Adrenal gland (tissue), 19 donors: ENCODE measurements at places on chromosomes 2 and 18. TPM values are rescaled to one million over a fixed set of nuclear protein-coding genes. Genes with fewer than 3 reads are reported as not detected.

DNA sequence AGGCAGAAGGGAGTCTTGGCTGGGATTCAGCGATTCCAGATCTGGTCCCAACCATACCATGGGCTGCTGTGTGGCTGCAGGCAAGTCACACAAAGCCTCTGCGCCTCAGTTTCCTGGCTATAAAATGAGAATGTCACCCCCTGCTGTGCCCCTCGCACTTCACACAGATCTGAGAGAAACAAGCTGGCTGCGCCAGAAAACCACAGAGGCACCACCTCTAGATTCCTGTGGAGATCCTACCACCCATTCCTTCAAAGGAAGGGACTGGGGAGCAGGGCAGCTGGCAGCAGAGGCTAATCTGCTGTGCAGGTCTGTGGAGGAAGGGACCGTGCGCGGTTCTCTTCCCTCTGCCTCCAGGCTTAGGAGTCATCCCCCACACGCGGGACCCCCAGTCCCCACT, 19.8 kb downstream of the NEURL3 start:
- no peaks in the 10 kb centered on the region for H3K36me3 ChIP-seq
- H3K4me1 ChIP-seq: peaks cover 6% of the 10 kb centered on the region
- no peak for DNase-seq
- H3K27me3 ChIP-seq: no peaks in the 10 kb centered on the region
- H3K4me3 ChIP-seq: no peak overlapping the region
- H3K27ac ChIP-seq: peak overlapping the region; percentile 92

DNA sequence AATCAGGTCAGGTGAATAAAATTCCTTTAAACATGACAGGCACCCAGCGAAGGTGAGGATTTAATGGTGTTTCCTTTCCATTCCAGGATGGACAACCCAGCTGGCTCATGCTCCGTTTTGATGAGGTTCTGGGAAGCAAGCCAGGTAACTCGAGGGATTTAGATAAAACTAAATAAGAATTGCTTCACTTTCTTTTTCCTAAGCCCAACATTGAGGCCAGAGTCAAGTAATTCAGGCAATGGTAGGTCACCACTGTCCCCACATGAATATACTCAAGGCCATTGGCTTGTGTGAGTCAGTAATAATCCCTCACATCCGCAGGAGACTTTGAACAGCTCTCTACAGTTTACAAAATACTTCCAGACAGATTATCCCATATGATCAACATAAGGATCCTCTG, 16.2 kb upstream of the LRATD1 start:
- no peaks in the 10 kb centered on the region for H3K4me1 ChIP-seq
- peak; percentile 70 for DNase-seq
- H3K27me3 ChIP-seq: no peaks in the 10 kb centered on the region
- no peak overlapping the region for H3K4me3 ChIP-seq
- H3K27ac ChIP-seq: no peak overlapping the region

GRCh38 chr2:70995426-70995729, 705 bp upstream of the TEX261 start:
- DNase-seq: peak; percentile 40
- no peak overlapping the region for H3K27ac ChIP-seq
- no peaks in the 10 kb centered on the region for H3K36me3 ChIP-seq
- H3K4me1 ChIP-seq: peaks cover 8% of the 10 kb centered on the region
- H3K4me3 ChIP-seq: peak overlapping the region; percentile 61

DNA sequence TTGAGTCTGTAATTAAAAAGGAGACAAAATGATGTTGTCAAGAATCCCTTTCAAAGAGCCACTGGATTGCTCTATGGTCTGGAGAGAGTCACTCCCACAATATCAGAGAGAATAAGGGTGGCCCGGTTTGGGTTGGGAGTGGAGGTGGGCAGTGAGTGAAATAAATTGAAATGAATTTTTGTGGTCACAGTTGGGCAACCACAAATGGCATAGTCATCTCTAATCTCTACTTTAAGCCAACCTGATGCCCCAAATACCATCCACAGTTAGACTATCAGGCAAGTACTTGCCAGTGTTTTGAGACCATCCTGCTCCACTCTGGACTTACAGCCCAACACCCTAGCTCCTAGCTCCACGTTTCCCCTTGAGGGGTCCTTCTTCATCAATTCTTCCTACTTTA, 559.7 kb downstream of the BCL11A start:
- H3K27ac ChIP-seq: no peak overlapping the region
- DNase-seq: no peak
- H3K4me3 ChIP-seq: no peak overlapping the region
- no peaks in the 10 kb centered on the region for H3K27me3 ChIP-seq
- H3K36me3 ChIP-seq: no peaks in the 10 kb centered on the region

- H3K27ac ChIP-seq: peak overlapping the region; percentile 76
- no peaks in the 10 kb centered on the region for H3K36me3 ChIP-seq
- H3K4me1 ChIP-seq: peaks cover 20% of the 10 kb centered on the region
- DNase-seq: peak; percentile 87
Measured at GRCh38 chr2:48346124-48346536, 183.8 kb upstream of the STON1 start.

DNA sequence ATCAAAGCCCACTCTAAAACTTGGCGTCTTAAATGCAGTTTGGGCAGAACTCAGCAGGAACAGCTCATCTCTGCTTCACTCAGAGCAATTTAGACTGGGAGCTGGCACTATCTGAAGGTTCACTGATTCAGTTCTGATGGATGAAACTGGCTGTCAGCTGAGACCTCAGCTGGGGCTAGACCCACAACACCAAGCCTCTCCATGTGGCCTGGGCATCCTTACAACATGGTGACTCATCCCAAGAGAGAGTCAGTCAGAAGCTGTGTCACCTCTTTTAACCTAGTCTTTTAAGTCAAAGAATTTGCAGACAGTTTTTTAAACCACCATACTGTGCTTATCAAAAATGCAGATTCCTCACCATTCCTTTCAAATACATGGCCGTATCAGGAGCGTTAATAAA, 62.6 kb upstream of the ZNF397 start:
- DNase-seq: peak; percentile 91
- H3K27me3 ChIP-seq: no peaks in the 10 kb centered on the region
- H3K4me3 ChIP-seq: no peak overlapping the region
- H3K4me1 ChIP-seq: peaks cover 4% of the 10 kb centered on the region
- no peaks in the 10 kb centered on the region for H3K36me3 ChIP-seq

GRCh38 chr2:95374921-95375471, 27.5 kb upstream of the FAHD2A start:
- H3K4me3 ChIP-seq: no peak overlapping the region
- no peaks in the 10 kb centered on the region for H3K27me3 ChIP-seq
- H3K36me3 ChIP-seq: no peaks in the 10 kb centered on the region
- DNase-seq: no peak

DNA sequence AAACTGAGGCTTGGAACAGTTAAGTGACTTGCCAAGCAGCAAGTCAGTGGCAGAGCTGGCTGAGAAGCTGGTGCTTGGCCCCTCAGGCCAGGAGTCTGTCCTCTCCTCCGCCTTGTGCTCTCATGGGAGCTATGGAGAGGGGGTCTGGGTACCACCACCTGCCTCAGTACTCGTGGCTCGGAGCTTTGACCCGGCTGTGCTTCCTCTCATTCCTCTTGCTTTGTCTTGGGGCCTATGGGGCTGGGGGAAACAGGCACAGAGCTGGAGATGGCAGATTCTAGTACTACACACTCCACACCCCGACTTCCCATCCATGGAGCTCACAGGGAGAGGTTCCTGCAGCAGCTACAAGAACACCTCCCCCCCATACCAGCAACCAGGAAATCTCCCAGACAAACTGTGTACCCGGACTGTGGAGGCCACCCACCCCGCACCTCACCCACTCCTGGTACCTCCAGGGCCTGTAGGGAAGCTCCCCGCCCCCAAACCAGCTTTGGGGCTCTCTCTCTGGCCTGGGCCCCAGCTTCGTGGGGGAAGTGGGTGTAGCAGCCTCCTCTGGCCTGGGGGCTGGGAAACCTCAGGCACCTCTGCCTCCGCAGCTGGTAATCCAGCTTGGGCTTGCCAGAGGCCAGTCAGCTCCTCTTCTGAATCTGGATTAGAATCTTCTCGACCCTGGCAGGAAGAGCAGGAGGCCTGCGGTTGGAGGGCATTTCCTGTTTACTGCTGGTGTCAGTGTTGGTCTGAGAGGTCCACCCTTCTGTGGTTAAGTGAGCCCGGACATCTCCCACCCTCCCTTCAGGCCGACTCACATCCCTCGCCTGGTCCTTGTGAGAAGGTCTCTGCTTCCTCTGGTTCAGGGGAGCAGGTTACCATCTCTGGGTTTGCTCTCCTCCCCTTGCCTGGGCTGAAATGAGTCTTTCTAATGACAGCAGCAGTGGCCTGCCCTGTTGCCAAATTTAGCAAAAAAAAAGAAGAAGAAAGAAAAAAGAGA, 22.3 kb upstream of the RHOB start:
- H3K27me3 ChIP-seq: no peaks in the 10 kb centered on the region
- no peaks in the 10 kb centered on the region for H3K36me3 ChIP-seq
- H3K4me3 ChIP-seq: no peak overlapping the region
- peaks cover 21% of the 10 kb centered on the region for H3K4me1 ChIP-seq
- peak overlapping the region; percentile 31 for H3K27ac ChIP-seq

C2orf81 gene
- polyA plus RNA-seq: 7.1 TPM

DCDC2C gene
- 0.71 TPM for polyA plus RNA-seq

TET3 gene
- 1.3 TPM for polyA plus RNA-seq

TUBB8B gene
- not detected for polyA plus RNA-seq

ARHGEF4 gene
- polyA plus RNA-seq: 6.8 TPM

BCL11A gene
- 6.2 TPM for polyA plus RNA-seq
